Activated CD4-positive, alpha-beta T cell treated with anti-CD3 and anti-CD28 coated beads, Interleukin-2, Interleukin-6, amounts not matched to agents 100 ng/mL and 50 ng/mL, durations not matched to agents 16 hours and 8 hours (primary cell): ENCODE measurements at places on chromosomes 16 and 17.
A peak's percentile ranks its signal among the peaks of the same experiment; 100 is the strongest.

GRCh38 chr16:20897253-20897897 is 2.8 kb downstream of the DCUN1D3 start:
- DNase-seq: no peak

DNA sequence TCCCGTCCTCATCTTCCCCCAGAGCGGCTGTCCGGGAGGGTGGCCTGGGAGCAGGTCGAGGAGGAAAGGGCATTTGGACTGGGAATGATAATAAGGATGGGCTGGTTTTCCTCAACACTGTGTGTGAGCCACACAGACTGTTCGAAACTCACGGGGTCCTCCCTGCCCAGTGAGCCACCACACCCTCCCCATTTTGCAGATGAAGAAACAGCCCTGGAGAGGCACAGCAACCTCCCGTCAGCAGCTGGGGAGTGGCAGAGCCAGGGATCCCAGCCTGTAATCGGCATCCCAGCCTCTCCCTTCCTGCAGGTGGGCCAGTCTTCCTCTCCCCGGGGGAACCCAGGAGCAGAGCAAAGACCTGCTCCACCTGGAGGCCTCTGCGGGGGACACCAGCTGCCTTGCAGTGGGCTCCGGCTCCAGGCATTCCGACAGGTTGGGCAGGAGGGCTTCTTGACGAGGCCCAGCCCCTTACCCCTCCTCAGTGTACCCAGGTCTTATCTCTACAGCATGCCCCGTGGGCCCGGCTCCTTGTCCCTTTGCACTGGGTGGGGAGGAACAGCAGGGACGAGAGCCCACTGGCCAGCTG is 23.8 kb downstream of the ENGASE start:
- no peak for DNase-seq

GRCh38 chr16:50440991-50441390 is 72.2 kb upstream of the BRD7 start:
- DNase-seq: no peak

GRCh38 chr17:20032636-20033035 is 23.5 kb downstream of the SPECC1 start:
- no peak for DNase-seq

DNA sequence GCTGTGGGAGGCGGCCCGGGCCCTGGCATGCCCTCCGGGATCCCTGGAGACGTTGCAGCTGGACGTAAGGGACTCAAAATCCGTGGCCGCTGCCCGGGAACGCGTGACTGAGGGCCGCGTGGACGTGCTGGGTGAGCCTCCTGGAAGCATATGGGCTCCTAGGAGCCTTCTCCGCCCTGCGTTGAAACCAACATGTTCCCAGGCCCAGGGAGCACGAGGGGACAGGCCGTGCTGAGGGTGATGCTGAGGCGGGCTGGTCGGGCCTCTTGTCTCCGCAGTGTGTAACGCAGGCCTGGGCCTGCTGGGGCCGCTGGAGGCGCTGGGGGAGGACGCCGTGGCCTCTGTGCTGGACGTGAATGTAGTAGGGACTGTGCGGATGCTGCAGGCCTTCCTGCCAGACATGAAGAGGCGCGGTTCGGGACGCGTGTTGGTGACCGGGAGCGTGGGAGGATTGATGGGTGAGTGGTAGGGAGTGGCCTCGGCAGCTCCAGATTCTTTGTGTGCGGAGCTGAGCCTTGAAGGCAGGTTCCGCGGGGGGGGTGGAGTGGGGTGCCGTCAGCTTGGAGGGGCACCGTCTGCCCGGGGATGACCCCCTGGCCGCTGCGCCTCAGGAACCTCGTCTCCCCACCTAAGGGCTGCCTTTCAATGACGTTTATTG is 567 bp downstream of the HSD17B1 start:
- no peak for DNase-seq

DNA sequence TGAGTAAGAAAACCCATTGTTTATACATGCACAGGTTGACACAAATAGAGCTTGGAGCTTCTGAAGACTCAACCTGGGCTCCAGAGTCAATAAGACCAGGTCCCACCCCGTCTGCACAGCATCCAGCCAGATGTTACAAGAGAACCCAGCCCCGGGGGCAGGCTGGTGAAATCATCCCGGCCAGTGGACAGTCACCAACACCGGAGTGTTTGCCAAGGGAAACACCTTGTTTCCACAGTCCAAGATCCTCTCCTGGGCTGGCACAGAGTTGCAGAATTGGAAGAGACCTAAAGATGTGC is 90.3 kb downstream of the RAB11FIP4 start:
- no peak for DNase-seq

GRCh38 chr16:28212532-28212873 is 738 bp upstream of the XPO6 start:
- no peak for DNase-seq

DNA sequence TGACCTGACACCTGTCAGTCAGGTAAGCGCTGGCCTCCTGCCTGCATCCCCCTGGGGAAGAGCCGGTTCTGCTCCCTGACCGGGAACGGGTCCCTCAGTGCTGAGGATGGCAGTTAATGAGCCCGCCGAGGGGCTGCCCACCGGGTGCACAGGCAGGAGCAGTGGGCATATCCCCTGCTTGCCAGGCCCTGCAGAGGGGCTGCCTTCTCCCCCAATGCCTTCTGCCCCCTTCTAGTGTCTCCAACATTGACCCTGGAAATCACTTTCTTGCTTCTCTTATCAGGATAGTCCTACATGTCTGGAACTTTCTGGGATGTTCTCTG is 388.5 kb downstream of the SEC14L1 start:
- no peak for DNase-seq

DNA sequence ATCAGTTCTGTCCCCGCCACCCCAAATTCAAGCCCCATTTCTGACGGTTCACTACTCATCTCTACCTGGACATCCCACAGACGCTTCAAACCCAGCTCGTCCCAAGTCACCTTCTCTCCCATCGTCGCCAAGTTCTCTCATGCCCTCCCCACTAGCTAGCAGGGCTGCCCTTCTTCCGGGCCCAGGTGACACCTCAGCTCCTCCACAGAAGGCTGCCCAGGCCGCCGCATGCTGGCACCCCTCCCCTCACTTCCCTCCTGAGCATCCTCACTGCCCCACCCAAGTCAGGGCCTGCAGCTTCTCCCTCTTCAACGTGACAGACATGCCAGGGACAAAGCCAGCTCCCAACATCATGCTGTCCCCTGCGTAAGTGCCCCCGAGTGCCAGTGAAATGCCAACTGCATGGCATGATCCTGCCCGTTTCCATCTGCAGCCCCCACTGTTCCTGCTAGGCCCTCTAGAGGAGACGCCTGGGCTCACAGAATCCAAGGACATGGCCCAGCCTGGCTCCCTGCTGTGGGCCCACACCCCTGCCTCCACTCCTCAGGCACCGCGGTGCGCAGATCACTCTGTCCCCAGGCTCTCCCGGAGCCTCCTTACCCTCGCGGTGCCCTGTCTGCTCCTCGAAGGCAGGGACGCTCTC is 5.9 kb downstream of the CYB561 start:
- DNase-seq: peak; percentile 25

GRCh38 chr16:7271486-7271885 is 61.2 kb upstream of the RBFOX1 start:
- no peak for DNase-seq

DNA sequence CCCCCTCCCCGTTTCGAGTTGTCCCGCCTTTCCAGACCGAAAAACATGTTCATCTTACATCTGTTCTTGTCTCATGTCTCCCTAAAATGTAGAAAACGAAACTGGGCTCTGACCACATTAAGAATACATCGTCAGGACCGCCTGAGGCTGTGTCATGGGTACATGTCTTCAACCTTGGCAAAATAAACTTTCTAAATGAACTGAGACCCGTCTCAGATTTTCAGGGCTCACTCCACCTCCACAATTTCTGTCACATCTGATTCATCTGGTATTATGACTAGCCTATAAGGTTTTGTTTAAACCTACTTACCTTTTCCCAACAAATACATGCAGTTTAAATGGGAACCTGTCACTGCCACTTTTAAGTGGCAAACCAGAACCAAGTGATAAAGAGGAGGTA is 621 bp downstream of the SDR42E1 start:
- no peak for DNase-seq

GRCh38 chr17:65886315-65887245 is 305.4 kb downstream of the CEP112 start:
- DNase-seq: no peak

DNA sequence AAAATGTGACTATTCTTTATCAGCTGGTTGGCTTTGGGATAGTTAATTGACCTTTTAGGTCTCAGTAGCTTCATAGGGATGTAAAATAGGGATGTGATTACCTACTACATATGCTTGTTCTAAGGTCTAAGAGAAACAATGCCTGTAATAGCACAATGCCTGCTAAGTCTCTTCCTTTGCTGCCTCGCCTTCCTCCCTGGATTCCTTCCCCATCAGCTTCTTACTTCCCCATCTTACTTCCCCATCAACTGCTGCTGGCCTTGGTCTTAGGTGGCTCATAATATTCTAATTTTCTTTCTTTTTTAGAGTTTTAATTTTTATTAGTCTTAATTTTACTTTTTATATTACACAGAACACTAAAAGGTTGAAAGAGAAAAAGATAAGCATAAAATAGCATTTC is 59.2 kb upstream of the GOT2 start:
- no peak for DNase-seq

- no peak for DNase-seq
These were observed 11.3 kb downstream of the TBX2 start for GRCh38 chr17:61411011-61411260.

DNA sequence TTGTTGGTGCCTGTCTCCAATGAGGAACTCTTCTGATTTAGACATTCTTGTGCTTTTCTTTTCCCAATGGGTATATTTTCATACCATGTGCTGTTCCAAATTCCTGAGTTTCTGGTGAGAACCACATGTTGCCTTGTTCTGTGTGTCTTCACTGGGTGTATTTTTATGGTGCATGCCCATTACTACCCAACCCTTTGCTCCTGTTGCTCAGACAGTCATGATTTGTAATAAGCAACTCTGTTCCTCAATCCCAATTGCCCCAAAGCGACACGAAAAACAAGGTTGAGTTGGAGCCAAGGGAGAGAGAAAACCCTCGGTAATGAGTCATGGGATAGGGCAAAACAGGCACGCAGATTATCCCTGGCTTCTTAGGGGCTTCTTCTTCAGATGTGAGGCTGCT is 101.8 kb downstream of the ABCA8 start:
- DNase-seq: no peak
